ENCODE measurements at places on chromosomes 16 and 17.

DNA sequence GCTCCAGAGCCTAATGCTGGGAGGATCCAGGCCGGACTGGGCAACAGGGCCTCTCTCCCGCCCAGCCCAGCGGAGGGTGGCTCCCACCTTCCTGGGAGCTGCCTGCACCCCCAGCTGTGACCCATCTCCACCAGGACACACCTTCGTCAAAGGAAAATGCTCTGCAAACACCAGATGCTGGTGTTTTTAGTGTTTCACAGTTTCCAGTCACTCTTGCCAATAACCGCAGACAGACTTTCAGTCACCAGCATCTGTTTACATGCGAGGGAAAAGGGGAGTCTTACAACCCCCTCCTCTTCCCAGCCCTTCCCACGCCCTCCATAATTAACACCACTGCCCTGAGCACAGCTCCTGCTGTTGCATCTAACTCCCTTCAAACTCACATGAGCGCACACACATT, 25.3 kb downstream of the KLHDC4 start:
- peak; percentile 63 for DNase-seq

DNA sequence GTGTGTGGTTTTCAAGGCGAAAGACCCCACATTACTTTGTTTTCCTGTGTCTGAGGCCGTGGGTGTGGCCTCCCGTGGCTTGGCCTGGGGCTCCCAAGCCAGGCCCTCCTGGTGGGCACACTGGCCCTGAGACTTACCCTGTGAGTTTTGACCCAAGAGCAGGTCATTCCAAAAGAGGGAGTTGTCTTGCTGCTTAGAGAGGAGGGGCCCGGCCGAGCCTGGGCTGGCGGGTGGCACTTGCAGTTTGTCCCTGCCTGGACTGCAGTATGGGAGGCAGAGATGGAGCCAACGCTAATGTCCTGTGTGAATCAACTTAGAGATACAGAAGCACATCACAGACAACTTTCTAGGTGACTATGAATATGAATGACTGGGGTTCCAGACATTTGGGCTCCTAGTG, 22.7 kb downstream of the PLEKHG4 start:
- no peak for DNase-seq

- no peak for DNase-seq
Observed at GRCh38 chr17:19311421-19312215, 50.9 kb downstream of the B9D1 start.

DNA sequence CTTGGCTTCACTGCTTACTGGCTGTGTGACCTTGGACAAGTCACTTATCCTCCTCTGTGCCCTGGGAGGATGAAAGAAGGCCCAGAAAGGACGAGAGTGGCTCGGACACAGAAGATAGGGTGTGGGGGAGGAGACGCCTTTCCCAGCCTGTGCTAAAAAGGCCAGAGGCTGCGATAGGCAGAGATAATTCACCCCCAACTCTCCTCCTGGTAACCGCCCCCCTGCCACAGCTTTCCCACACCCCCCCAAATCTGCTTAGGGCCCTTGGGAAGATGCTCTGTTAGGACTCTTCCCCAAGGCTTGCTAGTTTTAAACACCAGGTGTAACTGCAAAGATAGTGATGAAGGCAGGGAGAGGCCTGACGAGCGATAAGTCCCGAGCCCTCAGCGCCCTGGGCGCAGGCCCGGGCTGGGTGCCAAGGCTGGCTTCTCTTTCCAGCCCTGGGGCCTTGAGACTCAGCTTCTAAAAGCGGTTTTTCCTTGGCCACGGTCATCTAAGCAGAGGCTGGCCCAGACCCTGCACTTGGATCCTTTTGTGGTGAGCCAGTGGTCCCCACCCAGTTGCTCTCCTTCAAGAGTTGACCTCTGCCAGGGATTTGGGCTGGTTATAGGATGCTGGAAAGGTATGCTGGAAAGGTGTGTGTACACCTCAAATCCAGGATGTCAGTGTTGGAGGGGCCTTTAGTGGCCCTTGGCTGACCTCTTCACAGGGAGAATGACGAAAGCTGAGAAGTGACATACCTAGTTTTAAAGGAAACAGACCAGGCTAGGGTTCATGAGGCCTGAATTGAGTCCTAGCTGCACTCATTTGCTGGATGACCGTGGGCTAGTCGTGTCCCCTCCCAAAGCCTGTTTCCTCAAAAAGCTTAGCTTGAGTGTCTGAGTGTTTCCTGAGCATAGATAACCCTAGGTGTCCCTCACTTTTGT, 3.4 kb upstream of the PPP1R9B start:
- no peak for DNase-seq
